Left ventricle myocardium inferior (tissue), 1 donor: ENCODE measurements at places on chromosomes 2 and 18. TPM values are rescaled to one million over a fixed set of nuclear protein-coding genes. Genes with fewer than 3 reads are reported as not detected.
A peak's percentile ranks its signal among the peaks of the same experiment; 100 is the strongest.

GRCh38 chr18:38576349-38576748 is 1010.8 kb upstream of the CELF4 start:
- DNase-seq = no peak

- no peak for DNase-seq
Measured at GRCh38 chr2:173657996-173658717, 303.5 kb downstream of the CDCA7 start.

- no peak for DNase-seq
Measured at GRCh38 chr2:19667536-19667949, 234.2 kb downstream of the TTC32 start.

DNA sequence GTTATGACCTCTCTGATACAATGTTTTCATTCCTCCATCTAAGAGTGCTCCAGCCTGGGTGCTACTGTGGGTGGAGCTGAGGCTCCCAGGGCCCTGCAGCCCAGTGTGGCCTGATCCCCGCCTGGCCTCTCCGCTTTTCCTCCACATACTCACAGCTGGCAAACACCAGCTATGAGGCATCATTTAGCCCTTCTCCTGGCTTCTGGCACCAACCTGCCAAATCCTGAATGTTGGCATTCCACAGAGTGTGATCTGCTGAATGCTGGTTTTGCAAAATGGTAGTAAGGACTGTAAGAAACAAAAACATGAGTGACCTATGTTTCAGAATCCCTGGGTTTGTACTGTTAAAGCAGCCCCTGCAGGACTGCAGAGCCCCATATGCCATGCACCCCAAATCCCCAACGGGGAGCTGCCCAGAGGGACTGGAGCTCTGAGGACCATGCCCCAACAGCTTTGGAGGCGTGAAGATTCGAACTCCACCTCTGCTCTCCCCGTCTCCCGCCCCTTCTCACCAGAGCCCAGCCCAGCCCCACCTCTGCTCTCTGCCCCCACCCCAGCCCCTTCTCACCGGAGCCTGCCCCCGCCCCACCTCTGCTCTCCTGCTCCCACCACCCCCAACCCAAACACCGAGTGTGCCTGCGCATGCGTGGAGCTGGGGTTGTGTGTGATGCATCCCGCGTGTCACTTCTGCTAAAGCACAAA is 4.2 kb downstream of the SLC66A2 start:
- no peak for DNase-seq

GRCh38 chr2:218880102-218880858 is at the start of gene WNT10A:
Gene WNT10A (plus strand): TSS chr2:218880852. CDS start chr2:218880996, 144 bp downstream.
- DNase-seq = no peak

ALPI gene
- not detected for total RNA-seq

GRCh38 chr2:179909845-179910734 is 48.7 kb upstream of the ZNF385B start:
- no peak for DNase-seq

- DNase-seq = no peak
Measured at GRCh38 chr2:5938566-5938896, 246.3 kb downstream of the SOX11 start.

GRCh38 chr2:15732341-15733077 is 140.8 kb downstream of the DDX1 start:
- no peak for DNase-seq

DNA sequence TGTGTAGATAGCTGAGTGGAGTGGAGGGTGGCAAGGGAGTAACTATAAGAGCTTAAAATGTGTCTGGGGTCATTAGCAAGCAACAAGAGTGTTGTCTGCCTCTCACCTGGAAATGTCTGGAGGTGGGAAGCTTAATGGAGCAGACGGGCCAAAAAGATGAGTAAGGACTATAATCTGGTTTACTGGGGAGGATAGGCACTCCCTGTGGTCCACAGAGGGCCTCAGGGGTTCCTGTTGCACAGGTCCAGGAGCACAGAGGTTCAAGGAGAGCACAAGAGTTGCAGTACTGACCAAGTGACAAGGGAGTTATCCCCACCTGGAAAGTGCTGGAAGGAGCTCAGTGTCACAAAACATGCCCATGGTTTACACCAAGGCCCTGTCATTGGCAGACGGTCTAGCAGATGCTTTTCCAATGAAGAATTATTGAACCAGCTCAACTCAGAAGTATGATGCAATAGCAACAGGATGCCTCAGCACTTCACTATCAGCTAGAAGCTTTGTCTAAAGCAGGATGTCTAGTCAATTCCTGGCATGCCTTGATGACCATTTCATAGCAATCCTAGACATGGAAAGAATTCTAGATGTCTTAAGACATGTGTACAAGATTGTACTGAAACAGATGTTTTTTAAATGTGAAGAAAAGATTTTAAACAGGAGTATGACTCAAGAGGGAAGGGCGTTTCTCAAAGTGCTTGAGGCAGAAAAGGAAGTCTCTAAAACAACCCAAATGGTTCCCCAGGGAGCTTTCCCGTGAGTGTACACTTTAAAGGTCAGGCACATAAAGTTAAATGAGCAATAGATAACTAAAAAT is 62.9 kb upstream of the SERPINE2 start:
- DNase-seq = no peak

DNA sequence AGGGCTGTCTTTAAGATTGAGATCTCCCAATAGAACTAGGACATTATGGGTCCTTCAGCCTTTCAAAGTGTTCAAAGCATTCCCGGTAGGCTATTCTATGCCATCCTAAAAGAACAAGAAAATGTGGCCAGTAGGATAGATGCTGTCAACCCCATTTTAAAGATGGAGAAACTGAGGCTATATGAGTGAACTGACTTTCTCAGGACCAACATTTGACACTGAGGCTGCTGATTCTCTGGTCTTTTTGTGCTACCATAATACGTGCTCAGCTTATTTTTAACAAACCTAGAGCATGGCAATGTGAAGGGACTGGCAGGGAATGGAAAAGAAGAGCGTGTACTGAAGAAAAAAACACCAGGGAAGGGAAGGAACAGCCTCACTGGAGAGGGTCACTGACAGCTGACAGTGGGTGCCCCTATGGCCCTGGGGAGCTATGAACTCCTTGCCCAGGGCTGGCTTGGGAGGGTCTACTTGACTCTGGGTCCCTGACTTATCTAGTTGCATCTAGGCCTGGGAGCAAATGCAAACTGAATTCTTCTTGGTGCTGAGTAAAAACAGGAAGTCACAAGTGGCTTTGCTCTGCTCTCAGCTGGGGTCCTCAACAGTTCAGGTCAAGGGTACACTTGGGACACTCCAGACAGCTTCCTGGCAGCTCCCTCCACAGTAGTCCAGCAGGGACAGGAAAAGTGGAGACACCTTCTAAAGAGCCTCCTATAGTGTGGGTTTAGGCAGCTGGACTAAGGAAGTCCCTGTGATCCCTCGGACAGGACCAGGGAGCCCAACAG is 2.3 kb downstream of the CYRIA start:
- DNase-seq = no peak

- DNase-seq = peak; percentile 53
Measured at GRCh38 chr18:48866028-48866733, 84.6 kb downstream of the SMAD7 start.

DNA sequence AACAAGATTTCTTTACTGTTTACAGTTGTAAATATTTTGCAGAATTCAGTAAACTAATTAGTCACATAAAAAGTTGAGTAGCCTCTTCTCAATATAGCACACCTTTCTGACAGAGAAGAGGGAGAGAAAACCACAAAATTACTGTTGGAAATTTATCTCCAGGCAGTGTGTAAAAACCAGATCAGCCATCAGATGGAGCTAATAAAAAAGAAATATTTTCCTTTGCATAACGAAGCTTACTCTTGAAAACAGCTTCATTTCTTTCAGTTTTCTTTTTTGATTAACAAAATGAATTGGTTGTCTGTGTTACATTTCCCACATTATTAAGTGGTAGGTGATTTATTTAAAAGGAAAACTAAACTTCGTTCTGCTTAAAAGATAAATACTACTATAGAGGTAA is 259.3 kb upstream of the KCNJ3 start:
- no peak for DNase-seq

DNA sequence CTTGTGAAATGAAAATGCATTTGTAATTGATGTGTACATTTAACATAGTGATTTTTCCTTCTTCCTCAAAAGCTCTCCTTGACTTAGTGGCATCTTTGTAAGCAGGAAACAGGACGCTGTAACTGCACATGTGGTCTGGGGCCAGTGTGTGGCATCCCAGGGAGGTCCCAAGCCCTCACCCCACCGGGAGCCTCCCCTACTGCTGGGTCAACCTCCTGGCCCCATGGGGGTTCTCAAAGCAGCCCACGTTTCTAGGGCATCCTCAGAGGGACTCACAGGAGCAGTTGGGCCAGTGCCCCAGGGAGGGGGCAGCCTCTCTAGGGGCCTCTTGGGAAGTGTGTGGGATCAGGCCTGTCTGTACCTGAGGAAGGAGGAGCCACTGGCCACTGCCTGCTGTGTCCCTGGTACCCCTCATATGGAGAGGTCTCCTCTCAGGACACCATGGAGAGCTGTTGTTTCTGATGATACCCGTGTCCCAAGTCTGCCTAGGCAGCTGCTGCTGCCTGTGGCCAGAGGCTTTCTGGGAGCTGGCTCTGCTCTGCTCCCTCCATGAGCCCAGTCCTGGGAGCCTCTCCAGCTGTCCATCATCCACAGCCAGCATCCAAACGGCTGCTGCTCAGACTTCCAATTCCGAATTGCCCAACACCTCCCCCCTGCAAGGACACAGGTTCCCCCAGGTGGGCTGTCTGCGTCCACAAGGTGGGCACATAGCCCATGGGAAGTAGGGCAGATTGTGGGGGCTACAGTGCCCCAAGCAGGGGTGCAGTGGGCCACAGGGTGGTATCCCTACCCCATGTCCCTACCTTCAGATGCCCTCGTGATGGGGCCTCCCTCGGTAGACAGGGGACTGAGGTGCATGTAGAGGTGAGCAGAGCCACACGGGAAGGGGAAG is 13.4 kb downstream of the ARHGEF4 start:
- no peak for DNase-seq
